Activated T-helper 1 cell treated with anti-CD3 and anti-CD28 coated beads, Interleukin-12 subunit alpha, Interleukin-12 subunit beta, Interleukin-2, Interleukin-4 antibody, amounts not matched to agents 30 ng/mL and 10 ng/mL and 1 ng/mL, durations not matched to agents 14 hours and 24 hours and 36 hours (primary cell): ENCODE measurements at places on chromosomes 12 and 14.

- no peak for DNase-seq
Measured at GRCh38 chr12:103241184-103241583, 254.6 kb downstream of the C12orf42 start.

- DNase-seq, result no peak
Measured at GRCh38 chr14:63499701-63500250, 43.4 kb downstream of the PPP2R5E start.

DNA sequence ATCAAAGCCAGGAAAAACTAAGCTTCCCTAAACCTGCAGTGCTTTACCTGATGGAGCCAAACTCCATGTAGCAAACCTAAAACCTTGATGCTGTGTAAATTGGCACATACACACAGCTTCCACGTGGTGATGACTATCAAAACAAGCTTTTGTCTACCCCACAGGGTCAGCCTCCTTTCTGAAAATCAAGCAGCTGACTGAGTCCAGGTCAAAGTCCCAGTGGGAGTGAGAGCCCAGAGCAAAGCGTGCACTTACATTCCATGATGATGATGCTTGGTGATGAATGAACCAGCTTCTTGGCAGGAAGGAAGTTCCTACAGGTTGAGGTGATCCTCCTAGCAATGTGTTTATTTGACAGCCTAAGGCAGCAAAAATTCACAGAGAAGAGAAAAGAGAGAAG is 630.0 kb upstream of the TBX3 start:
- no peak for DNase-seq

GRCh38 chr12:52189376-52190174 is 2.2 kb downstream of the KRT80 start:
- DNase-seq, result no peak

- no peak for DNase-seq
Measured at GRCh38 chr14:72801381-72801812, 92.5 kb downstream of the DPF3 start.

DNA sequence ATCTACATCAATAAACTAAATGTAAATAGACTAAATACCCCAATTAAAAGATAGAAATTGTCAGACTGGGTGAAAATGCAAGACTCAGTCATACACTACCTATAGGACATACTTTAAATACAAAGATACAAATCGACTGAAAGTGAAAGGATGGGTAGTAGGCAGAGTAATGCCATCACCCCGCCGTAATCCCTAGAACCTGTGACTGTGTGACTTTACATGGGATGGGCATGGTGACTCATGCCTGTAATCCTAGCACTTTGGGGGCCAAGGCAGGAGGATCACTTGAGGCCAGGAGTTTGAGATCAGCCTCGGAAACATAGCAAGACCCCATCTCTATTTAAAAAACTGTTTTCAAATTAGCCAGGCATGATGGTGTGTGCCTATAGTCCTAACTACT is 2.6 kb upstream of the EVL start:
- DNase-seq, result no peak

DNA sequence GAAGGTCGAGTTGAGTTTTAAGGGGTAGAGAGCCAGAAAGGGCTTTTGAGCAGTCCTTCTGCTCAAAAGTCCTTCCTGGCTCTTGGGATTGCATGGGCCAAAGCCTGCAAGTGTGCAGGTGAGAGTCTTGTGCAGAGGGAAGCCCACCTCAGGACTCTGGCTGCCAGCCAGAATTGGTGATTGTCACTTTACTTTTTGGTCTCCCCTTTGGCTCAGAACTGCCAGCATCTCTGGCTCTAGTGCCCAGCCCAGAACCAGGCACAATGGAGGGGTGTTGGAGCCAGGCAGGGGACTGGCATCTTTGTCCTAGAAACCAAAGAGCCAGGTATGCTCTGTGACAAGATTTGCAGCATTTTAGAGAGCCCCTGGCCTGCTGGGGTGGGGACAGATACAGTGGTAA is 23.5 kb downstream of the FAM222A start:
- no peak for DNase-seq

- DNase-seq, result no peak
Measured at GRCh38 chr12:3713947-3714346, 39.0 kb downstream of the CRACR2A start.
